ENCODE measurements at places on chromosomes 5 and 9. TPM values are rescaled to one million over a fixed set of nuclear protein-coding genes. Genes with fewer than 3 reads are reported as not detected.
A peak's percentile ranks its signal among the peaks of the same experiment; 100 is the strongest.

The NMRK1 gene
- total RNA-seq: 55.0 TPM

GRCh38 chr5:165829504-165829903 is 2324.1 kb downstream of the MAT2B start:
- no peak for DNase-seq

DNA sequence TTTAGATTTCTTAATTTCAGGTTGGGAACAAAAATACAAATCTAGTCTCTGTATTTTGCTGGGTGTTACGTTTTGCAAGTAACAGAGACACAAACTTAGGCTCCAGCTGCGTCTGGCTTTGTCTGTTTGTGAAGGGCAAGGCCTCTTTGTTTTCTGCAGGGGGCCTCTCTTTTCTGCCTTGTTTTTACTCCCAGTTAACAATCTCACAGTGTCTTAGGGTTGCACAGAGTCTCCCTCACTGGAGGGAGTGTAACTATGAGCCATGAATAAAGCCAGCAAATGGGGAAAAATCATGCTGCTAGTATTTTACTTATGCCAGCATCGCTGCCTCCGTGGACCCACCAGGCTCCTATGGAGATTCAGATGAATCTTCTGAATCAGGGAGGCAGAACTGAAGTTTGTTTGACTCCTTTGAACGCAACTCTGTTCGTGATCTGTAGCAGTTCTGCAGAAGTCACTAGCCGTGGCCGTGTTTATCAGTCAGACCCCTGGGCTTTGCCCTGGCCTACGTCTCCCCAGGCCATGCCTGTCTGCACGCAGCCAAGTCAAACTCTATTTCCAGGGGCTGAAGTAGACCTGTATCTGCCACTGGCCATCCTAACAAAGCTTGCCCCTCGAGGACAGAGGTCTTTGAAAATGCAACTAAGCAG is 77.2 kb downstream of the ATP10B start:
- DNase-seq: no peak

The DMRT3 gene
- total RNA-seq: not detected

DNA sequence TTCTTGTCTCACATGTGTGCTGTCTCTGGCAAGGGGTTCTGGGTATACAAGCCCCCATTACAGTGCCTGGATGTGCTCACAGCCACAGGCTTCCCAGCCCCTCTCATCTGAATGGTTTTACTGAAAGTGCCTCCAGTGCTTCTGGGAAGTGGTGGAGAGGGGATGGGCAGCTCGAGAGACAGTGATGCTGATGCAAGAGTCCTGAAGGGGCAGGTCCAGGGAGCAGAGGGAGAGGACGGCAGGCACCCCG is 93.5 kb downstream of the PHF2 start:
- DNase-seq: peak; percentile 7

The FCHSD1 gene
- total RNA-seq: 2.0 TPM

DNA sequence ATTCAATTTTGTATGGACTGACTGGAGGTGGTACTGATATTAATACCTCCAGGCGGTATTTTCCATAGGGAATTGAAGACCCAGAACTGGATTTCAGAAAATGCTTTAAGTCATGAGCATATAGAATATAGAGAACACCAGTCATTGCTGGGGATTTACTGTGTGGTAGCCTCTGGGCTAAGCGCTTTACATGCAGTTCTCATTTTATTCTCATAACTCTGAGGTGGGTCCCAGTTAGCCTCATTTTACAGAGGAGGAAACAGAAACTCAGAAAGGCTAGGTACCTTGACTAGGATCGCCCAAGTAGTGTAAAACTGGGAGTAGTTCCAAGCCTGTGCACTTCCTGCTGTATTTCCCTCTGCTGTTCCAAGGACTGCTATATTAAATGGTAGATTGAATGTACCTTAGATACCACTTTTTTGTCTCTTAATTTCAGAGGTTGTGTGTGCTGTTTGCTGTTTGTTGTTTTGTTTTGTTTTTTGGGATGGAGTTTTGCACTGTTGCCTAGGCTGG is 13.8 kb downstream of the SLC44A1 start:
- no peak for DNase-seq

All from SJCRH30 (cell line).